Activated naive CD4-positive, alpha-beta T cell (primary cell): ENCODE measurements at places on chromosomes 16 and 17.

DNA sequence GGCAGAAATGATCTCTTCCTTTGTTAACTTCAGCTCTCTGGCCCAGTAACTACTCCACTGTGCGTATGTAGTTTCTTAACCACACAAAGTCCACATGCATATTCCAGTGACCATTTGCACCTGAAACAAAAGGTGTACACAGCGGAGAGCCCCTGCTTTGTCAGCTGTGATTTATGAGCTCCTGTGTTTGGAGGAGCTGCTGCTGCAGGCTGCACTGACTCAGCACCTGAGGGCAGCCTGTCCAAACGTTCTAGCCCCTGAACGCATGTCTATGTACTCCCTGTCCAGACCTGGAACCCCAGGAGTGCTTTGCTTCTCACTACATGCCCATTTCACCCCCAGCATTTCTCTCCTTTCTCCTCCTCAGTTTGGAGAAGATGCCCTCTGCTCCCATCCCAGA lies 216.1 kb downstream of the ABCC12 start:
- no peak for DNase-seq

DNA sequence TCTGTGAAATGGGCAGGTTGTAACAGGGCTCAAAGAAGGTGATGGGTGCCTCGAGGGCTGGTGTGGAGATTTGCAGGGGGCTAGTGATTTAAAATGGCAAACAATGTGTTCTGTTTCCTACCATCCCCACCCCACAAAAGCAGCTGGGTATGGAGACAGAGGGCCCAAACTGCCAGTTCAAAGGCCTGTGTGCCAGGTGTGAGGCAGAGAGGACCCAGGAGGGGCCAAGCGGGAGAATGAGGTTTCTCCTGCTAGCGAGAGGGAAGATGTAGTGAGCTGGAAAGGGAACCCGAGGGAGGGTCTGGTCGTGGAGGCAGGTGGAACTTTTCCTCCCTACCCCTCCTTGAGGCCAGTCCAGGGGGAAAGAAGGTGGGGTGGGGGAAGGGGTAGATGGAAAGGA lies 39.4 kb downstream of the LAT start:
- DNase-seq = no peak

GRCh38 chr16:21227866-21228265 lies 5.6 kb upstream of the ANKS4B start:
- no peak for DNase-seq

DNA sequence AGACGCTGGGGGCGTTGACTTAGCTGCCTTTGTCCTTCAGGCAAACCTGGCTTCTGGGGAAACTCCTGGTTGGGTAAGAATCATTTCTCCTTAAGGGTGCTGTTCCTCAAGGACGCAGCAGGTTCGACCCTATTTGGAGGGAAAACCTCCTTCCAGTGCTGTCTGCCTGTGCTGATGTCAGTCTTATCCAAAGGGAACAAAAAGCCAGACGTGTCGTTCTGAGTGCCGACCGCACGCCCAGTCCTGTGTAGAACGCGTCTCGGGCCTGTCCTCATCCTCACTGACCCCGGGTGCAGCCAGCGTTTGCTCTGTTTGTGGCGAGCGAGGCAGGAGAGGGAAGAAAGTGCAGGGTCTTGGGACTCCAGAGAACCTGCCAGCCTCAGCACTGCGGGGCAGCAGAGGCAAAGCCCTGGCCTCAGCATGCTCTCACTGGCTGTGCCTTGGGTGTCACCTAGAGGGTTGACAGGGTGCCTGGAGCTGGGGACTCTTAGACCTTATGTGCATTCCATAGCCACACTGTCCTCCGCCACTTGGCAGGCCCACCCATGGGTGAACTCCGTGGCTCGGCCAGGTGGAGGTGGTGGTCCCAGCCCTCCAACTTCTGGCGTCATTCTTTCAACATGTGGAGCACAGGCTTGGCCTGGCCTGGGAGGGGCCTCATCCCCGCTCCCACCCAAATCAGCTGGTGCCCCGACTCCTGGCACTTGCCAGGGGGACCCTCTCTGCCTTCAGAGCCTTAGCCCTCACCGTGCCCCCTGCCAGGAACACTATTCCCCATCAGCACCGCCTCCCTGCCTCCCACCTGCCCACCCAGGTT lies 6.0 kb downstream of the SNN start:
- no peak for DNase-seq

DNA sequence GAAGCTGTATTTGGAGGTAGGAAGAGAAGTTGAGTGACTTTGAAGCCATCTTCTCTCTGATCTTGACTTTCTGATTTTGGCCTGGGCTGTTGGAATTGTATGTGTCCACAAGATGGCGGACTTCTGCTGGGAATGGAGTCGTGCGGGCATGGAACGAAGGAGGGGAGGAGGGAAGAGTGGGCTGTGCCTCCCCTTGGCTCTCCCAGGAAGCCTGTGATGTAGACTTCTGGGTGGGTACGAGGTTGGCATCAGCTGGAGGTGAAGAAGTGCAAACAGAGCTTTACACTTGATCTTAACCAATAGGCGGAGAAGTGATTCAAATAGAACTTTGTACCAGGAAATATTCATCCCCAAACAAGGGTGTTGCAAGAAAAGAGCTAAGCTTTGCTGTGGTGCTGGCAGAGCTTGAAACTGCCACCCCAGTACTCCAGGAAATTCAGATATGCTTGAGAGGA lies 7.4 kb upstream of the TMEM220 start:
- DNase-seq = no peak

DNA sequence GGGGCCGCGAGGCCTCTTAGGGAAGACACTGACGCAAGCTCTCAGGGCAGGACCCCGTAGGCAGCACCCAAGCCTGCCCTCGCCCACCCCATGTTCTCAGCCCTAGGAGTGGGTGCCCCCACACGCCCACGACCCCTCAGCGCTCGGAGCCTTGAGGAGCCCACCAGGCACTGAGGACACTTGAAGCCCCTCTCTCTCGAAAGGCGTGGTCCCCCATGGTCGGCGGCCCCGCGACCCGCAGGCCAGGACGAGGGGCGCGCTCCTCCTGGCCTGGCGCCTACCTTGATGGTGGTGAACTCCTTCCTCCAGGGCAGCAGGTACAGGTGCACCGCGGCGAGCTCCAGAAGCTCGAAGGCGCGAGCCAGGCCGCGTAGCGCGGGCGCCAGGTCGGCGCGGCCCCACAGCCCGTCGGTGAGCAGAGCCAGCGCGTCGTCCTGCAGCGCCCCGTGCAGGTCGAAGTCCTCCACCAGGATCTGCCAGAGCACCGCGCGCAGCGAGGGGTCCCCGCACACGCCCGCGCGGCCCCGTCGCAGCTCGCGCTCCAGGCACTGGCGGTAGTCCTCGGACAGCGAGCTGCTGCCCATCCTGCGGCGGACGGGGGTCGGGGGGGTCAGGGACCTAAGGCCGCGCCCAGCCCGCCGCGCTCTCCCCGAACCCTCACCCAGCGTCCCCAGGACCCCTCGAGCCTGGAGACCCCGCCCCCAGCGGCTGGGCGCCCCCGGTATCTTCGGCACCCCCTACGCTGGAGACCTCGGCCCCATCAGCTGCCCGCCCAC lies 668 bp downstream of the SPATA2L start:
- DNase-seq = no peak

DNA sequence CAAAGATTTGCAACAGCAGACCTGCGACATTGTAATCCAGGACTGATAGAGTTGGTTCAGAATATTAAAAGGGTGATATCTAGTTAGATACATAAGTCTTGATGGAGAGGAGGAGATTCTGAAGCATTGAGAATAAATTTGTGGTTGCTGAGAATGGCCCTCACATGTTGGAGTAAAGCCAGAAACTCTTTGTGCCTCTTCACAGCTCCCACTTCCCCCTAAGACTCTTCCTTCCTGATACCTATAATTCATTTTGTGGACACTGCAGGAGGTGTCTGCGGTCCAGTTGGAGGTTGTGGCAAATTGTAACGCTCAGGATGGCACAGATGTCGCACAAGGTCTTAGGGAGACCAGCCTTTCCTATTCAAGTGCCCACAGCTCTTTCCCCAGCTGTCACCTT lies 17.5 kb downstream of the WWOX start:
- no peak for DNase-seq

DNA sequence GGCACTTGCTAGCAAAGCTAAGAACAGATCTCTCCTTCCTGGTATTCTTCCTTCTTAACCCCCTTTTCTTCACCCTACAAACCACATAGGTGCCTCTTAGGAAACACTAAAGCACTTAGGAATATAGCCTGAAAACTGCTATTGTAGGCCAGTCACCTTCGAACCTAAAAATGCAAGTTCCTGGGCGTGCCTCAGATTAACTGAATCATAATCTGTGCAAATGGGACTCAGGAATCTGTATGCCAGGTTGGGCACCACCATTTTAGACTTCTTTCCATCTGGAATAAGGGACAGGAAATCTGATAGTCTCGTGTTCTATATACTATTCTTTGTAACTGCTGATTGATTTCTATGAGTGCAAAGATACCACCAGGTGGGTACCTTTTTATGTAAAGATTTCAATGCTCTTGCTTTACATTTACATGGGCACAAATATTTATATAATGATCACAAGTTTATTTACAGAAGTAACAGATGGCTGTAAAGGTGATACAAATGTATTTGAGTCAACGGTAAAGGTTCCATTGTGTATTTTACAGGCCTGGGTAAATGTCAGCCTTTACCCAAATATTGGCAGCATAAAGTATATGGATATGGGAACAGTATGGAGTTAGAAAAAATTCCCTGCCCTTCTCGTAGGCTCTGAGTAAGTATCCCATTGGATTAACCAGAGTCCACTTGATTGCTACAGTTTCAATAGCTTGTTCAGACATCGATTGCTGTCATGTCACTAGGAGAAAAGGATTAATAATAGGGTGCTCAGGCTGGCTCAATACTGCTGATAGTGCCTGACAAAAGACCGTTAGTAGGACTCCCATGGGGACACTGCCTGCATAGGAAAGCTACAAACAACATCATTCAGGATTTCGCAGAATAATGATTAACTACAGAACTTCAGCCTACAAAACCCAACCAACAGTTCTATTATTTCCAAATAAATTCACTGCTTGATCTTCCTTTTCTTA lies 124.7 kb downstream of the SNX11 start:
- no peak for DNase-seq

- no peak for DNase-seq
Measured at GRCh38 chr16:8853150-8853549, 15.7 kb downstream of the CARHSP1 start.

GRCh38 chr17:39239640-39240314 lies 14.0 kb upstream of the STAC2 start:
- peak; percentile 56 for DNase-seq

- DNase-seq = no peak
Measured at GRCh38 chr16:49635591-49636581, 220.0 kb downstream of the ZNF423 start.

GRCh38 chr17:65301184-65301583 lies 164.0 kb downstream of the RGS9 start:
- DNase-seq = no peak

- no peak for DNase-seq
Measured at GRCh38 chr17:46892192-46892703, 30.7 kb upstream of the GOSR2 start.

DNA sequence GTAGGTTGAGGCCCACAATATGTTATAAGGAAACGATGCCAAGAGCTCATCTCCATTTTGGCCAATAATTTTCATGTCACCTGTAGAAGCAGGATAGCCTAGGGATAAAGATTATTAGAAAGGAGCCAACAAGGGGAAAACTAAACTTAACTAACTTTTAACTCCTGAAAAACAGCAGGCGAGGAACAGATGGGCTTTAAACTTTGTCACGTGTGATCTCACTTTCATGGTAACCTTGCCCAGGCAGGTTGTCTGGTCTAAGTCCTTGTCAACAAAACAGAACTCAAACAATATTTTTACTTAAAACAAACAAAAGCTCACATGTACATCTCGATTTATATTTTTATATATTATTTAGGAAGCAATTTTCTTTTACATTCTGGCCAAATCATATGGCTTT lies 1672.0 kb downstream of the TP53TG3F start:
- DNase-seq = no peak

GRCh38 chr17:31605761-31606160 lies 214.3 kb downstream of the RAB11FIP4 start:
- no peak for DNase-seq

- DNase-seq = no peak
Measured at GRCh38 chr17:58534901-58535421, 20.5 kb upstream of the MTMR4 start.

DNA sequence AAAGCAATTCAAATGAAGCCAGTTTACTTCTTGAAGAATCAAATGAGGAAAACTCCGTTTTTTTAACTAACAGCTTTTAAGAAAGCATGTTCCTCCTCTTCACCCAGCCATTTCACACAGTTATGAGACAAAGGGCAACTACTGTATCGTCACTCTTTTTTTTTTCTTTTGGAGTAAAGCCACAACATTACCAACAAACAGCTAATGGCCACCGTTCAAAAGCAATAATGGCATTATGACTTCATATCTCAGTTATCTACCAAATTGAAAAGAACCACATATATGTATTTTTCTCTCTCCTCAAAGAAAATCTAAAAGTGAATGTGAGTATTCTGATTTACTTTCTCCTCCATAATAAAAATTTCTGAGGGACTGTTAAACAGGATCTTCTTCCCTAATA lies 14.5 kb downstream of the GRB2 start:
- DNase-seq = no peak

DNA sequence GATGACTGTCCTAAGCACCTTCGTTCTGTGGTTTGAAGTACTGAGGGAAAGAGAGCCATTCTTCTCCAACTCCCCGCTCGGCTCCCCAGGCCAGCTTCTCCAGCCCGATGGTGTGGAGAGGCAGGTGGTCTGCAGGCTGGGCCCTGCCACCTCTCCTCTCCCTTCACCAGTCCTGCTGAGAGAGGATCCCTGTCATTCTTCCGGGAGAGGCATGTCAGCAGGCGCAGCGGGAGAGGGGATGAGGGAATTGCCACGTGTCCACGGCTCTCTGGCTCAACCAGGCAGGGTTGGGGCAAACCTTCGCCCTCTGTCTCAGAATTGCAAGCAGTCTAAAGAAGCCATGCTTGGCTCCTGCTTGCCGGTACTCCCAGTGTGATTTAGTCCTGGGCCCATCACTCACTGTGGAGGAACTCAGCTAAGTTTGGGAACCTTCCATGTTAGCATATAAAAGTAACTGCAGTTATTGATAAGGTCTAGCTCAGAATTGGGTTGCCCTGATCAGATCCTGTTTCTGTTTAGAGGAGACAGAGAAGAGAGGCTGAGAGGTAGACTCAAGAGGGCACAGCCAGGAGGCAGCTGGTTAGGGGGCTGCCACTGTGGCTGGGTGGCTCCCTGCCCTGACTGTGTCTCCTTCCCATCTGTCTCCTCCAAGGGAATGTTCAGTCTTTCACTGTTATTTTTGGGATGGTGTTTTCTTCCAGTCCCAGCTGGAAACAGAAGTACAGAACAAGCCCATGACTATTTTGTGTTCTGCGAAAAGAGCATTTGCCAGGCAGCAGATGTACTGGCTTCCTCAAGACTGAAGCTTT lies 17.4 kb downstream of the HS3ST3B1 start:
- no peak for DNase-seq

GRCh38 chr17:59842901-59843652 lies 49.7 kb downstream of the TUBD1 start:
- no peak for DNase-seq

- no peak for DNase-seq
Measured at GRCh38 chr16:59988591-59988990, 1254.5 kb upstream of the GOT2 start.

DNA sequence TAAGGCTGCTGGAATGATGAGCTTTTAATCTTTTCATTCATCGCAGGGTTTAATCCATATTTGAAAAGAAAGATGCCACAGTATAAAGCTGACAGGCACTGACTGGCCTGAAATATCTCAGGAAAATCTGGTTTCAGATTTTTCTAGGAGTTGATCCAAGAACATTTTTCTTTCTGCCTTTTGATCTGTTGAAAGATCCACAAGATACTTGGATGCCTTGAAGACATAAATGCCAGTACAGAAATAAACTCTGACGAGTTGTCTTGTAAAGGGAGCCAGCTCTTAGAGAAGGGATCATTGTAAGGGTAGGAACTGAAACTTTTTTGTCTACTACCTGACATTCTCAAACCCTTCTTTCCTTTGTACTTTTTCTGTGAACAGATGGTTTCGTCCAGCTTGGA lies 25.4 kb upstream of the KRT20 start:
- DNase-seq = no peak
